ENCODE measurements at places on chromosomes 3 and 15.

DNA sequence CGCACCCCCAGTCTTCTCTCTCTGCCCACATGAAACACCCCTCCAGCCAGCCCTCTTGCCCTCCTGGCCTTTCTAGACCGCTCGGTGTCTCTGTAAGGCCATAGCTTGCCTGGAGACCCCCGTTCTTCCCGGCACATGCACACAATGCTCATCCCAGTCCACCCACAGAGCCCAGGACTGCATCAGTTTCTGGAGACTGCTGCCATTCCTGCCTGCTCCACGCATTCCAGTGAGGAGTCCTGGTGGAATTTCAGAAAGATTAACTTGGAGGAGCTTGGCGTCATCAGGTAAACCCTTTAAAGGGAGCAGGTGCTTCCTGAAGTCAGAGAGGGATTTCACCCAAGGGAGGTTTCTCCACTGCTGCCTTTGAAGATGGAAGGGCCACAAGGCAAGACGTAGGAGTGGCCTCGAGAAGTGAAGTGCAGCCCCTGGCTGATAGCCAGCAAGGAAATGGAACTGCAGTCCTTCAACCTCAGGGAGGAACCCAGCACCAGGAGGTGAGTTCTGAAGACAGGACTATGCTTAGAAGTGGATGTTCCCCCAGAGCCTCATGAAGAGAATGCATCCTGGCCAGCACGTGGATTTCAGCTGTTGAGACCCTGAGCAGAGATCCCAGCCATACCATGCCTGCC is 19.2 kb downstream of the SLC41A3 start:
- DNase-seq, result no peak

DNA sequence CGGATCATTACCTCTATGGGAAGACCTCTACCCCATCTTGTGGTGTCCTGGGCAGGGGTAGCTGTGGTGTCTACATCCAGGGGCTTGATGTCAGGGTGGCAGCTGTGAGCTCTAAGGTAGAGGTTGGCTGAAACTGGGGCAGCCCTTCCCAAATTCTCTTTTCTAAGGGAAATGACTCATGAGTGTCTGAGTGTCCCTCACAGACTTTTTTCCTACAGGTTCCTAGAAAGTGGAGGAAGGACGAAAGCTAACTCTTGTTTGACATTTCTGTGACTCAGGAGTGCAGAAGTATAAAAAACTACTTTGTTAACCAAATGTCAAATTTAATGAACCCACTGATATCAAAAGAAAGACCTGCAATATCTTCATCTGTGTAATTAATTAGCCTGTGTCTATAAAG is 481.5 kb downstream of the PDCD6IP start:
- DNase-seq, result no peak

GRCh38 chr3:38348903-38349302 is 2.3 kb downstream of the XYLB start:
- no peak for DNase-seq

GRCh38 chr3:195755391-195755790 is 34.6 kb downstream of the MUC20 start:
- no peak for DNase-seq

- DNase-seq, result no peak
These were observed 50.6 kb upstream of the ULK4 start for GRCh38 chr3:42012383-42012934.

DNA sequence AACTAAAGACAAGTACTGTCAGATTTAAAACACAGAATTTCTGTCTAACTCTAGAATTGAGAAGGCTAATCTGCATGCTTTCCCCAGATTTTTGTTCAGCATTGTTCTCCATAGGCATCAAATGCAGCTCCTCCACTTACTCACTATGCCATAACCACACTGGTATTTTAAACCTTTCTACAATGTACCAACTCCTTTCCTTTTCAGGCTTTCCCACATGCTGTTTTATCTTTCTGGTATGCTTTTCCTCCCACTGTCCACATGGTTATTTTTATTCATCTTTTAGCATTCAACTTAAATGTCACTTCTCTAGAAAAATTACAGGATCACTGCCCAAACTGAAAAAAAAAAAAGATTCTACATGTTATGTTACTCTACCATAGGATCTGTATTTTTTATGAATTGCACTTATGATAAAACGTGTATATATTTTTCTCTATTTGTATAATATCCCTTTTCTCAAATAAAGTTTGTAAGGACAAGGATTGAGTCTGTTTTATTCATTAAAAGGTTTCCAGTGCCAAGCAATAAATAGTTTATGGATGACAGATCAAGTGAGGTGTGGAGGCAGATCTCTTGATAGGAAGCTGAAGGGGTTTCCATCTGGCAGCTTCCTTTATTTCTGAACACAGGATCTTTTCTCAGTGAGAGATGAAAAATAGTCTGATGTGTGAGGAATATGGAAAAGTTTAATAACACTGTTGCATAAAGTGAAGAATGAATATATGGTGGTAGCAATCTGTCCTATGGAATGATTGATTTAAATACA is 1064.5 kb downstream of the ZPLD1 start:
- DNase-seq, result no peak

GRCh38 chr3:179175358-179175757 is 27.2 kb downstream of the PIK3CA start:
- no peak for DNase-seq
